ENCODE measurements at places on chromosomes 7 and 10. TPM values are rescaled to one million over a fixed set of nuclear protein-coding genes. Genes with fewer than 3 reads are reported as not detected.

PALD1 gene
- 15.9 TPM for total RNA-seq

DNA sequence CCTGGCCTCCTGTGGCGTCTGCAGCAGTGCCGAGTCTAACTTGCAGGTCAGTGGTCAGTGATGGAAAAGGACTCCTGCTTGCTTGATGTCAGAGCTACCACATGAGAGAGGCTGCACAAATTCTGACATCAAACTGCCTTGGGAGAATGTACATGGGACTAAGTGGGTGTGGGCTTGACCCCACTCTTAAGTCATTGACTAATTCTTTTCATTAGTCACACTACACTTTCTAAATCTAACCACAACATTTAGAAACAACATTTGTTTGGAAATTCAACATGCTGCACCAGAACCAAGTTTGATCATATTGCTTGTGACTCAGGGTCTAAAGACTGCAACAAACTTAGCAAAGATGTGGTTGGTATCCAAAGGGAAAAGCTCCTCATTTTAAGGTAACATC lies 24.4 kb upstream of the CDC14C start:
- no peak overlapping the region for H3K4me3 ChIP-seq
- no peak for DNase-seq
- no peaks in the 10 kb centered on the region for H3K27me3 ChIP-seq
- no peaks in the 10 kb centered on the region for H3K4me1 ChIP-seq

ALOX5 gene
- total RNA-seq, result 0.58 TPM

GRCh38 chr7:55172881-55173609 lies 154.2 kb downstream of the EGFR start:
- peaks cover 28% of the 10 kb centered on the region for H3K4me1 ChIP-seq
- no peak for DNase-seq
- no peak overlapping the region for H3K27ac ChIP-seq

DNAJC12 gene
- 8.5 TPM for total RNA-seq

- peak overlapping the region; percentile 47 for H3K4me3 ChIP-seq
- H3K27me3 ChIP-seq, result no peaks in the 10 kb centered on the region
- DNase-seq, result peak; percentile 62
- H3K4me1 ChIP-seq, result peaks cover 37% of the 10 kb centered on the region
- peak overlapping the region; percentile 91 for H3K27ac ChIP-seq
- no peaks in the 10 kb centered on the region for H3K36me3 ChIP-seq
Measured at GRCh38 chr10:24209432-24209771, 464 bp downstream of the KIAA1217 start.

- DNase-seq, result no peak
- no peak overlapping the region for H3K4me3 ChIP-seq
- H3K4me1 ChIP-seq, result no peaks in the 10 kb centered on the region
Measured at GRCh38 chr7:24036033-24036412, 248.0 kb upstream of the NPY start.

GRCh38 chr10:127939786-127940330 lies 33.0 kb downstream of the PTPRE start:
- peaks cover 15% of the 10 kb centered on the region for H3K4me1 ChIP-seq
- no peak overlapping the region for H3K27ac ChIP-seq
- no peak overlapping the region for H3K4me3 ChIP-seq
- no peaks in the 10 kb centered on the region for H3K36me3 ChIP-seq
- H3K27me3 ChIP-seq, result no peaks in the 10 kb centered on the region
- no peak for DNase-seq

DNA sequence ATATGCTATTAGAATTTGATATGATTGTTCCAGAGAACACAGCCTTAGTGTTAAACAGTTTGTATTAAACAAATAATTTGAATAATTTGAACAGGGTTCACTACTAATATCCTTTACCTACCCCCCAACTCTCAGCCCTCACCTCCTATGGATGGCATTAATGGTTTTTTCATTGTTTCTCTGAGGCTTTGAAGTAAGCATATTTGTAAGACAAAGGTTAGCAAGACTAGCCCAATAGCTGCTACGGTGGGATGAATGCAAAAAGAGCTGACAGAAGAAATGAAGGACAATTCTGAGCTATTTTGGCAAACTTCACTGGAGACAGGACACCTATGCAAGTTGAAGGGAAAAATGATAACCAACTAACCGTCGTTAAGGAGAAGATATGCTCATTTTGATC lies 61.6 kb downstream of the ARL4A start:
- DNase-seq, result no peak
- no peak overlapping the region for H3K4me3 ChIP-seq
- no peaks in the 10 kb centered on the region for H3K27me3 ChIP-seq

DNA sequence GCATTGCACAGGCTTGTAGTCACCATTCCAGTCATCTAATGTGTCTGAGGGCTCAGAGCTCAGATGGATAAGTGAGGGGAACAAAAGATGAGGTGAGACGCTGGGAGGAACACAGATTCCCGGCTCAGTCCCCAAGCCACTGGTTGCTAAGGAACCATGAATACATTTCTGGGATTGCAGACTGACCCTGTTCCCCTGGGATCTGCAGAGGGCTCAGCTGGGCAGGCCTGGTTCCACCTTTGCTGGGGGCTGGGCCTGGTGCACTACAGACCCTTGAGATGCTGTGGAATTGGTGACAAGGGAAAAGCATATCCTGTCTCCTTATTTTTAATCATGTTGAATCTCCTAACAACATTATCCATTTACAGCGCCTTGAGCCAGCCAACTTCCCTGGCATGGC lies 19.2 kb downstream of the ELFN1 start:
- H3K27me3 ChIP-seq, result no peaks in the 10 kb centered on the region
- no peak overlapping the region for H3K27ac ChIP-seq
- no peak overlapping the region for H3K4me3 ChIP-seq
- H3K4me1 ChIP-seq, result peaks cover 34% of the 10 kb centered on the region

DNA sequence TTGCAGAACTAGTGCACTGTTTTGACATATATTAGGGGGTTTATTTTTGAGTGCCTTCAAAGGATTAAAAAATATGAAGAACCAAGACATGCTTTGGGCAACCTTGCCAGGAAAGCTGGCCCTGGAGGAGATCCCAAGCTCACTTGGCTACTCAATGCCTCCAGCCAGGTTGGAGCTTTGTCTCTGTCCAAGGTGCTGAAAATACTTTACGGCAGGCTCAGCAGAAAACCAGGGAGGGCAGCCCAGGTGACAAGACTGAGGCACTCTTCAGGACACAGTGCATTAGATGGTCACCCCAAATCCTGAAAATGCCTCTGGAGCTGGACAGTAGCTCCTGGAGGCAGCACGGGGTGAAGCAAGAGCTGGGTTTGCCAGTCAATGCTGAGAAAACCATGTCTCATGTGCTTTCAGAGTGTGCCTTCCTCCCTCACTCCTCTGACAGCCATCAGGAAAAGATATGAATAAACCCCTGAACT lies 5.8 kb upstream of the KCNH2 start:
- peaks cover 50% of the 10 kb centered on the region for H3K4me1 ChIP-seq
- no peak overlapping the region for H3K27ac ChIP-seq
- peaks cover 36% of the 10 kb centered on the region for H3K27me3 ChIP-seq
- H3K4me3 ChIP-seq, result no peak overlapping the region
- H3K36me3 ChIP-seq, result no peaks in the 10 kb centered on the region

CCDC172 gene
- not detected for total RNA-seq

- H3K27ac ChIP-seq, result no peak overlapping the region
- no peaks in the 10 kb centered on the region for H3K4me1 ChIP-seq
- DNase-seq, result peak; percentile 3
- no peaks in the 10 kb centered on the region for H3K36me3 ChIP-seq
Measured at GRCh38 chr10:90788968-90789367, 68.9 kb downstream of the HTR7 start.

- no peak overlapping the region for H3K27ac ChIP-seq
- DNase-seq, result peak; percentile 82
- H3K4me1 ChIP-seq, result no peaks in the 10 kb centered on the region
- no peak overlapping the region for H3K4me3 ChIP-seq
Measured at GRCh38 chr10:69092959-69093850, 5.3 kb downstream of the SRGN start.

TLX1 gene
- total RNA-seq, result not detected

- no peaks in the 10 kb centered on the region for H3K4me1 ChIP-seq
- peaks cover 53% of the 10 kb centered on the region for H3K36me3 ChIP-seq
- H3K4me3 ChIP-seq, result no peak overlapping the region
- no peaks in the 10 kb centered on the region for H3K27me3 ChIP-seq
- DNase-seq, result no peak
- no peak overlapping the region for H3K27ac ChIP-seq
Measured at GRCh38 chr7:2433713-2434550, 30.5 kb downstream of the CHST12 start.

FGFBP3 gene
- 0.84 TPM for total RNA-seq

DNA sequence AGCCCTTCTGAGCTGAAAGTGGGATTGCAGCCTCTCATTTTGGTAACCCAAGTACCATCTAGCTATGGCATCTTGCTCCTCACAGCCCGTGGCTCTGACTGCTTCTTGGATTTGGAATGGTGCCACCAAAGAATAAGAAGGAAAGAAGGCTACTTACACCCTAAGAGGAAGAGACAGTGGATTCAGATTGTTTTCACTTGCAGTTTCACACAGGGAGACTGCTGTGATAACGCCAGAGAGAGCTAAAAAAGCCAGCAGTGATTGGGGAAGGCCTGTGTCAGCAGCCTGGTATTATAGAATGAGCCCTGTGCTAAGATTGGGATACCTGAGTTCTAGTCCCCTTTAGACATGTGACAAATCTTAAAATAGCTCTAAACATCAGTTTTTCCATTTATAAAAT lies 3.6 kb upstream of the LRRC4 start:
- H3K36me3 ChIP-seq, result no peaks in the 10 kb centered on the region
- H3K4me3 ChIP-seq, result no peak overlapping the region
- peaks cover 17% of the 10 kb centered on the region for H3K27me3 ChIP-seq

GRCh38 chr7:66150471-66150870 lies 35.8 kb downstream of the CRCP start:
- DNase-seq, result peak; percentile 87
- no peak overlapping the region for H3K4me3 ChIP-seq
- no peaks in the 10 kb centered on the region for H3K27me3 ChIP-seq
- peaks cover 33% of the 10 kb centered on the region for H3K4me1 ChIP-seq

DNA sequence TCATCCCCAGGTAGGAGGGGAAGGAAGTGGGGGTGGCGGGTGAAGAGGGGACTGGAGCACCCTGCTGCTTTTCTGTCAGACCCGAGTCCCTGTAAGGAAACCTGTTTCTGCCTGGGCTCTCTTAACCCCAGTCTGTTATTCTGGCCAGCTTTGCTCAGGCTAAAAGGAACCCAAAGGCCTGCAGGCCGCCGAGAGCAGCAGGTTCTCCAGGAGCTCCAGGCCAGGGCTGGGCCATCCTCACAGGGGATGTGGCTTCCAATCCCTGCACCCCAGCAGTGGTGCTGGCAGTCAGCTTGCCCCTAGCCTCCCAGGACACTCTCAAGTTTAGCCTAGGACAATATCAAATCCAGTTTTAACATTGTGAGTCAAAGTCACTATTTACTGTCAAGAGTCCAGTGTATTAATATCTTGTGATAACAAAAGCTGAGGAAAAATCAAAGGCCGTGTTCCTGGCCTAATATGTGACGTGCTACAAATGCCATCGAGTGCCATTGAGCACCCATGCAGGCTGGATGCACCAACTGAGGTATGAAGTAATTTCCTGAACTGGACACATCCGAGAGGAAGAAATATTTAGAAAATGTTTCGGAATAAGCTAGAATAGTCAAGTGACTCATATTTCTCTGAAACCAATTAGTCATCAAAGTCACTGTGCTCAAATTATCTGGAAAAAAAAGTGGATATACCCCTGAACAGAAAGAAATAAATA lies 7.0 kb downstream of the PKD1L1 start:
- peaks cover 8% of the 10 kb centered on the region for H3K4me1 ChIP-seq
- H3K36me3 ChIP-seq, result no peaks in the 10 kb centered on the region
- H3K27me3 ChIP-seq, result no peaks in the 10 kb centered on the region
- H3K27ac ChIP-seq, result peak overlapping the region; percentile 66
- no peak overlapping the region for H3K4me3 ChIP-seq
- DNase-seq, result no peak

GRCh38 chr10:129184196-129184595 lies 282.8 kb upstream of the MGMT start:
- no peak overlapping the region for H3K4me3 ChIP-seq
- H3K4me1 ChIP-seq, result peaks cover 15% of the 10 kb centered on the region
- DNase-seq, result peak; percentile 94
- no peaks in the 10 kb centered on the region for H3K36me3 ChIP-seq

GRCh38 chr7:132249256-132249971 lies 326.9 kb downstream of the PLXNA4 start:
- H3K4me1 ChIP-seq, result peaks cover 13% of the 10 kb centered on the region
- H3K27me3 ChIP-seq, result peaks cover 7% of the 10 kb centered on the region
- H3K36me3 ChIP-seq, result no peaks in the 10 kb centered on the region
- no peak overlapping the region for H3K27ac ChIP-seq
- H3K4me3 ChIP-seq, result no peak overlapping the region

- DNase-seq, result no peak
- H3K27me3 ChIP-seq, result no peaks in the 10 kb centered on the region
- peaks cover 11% of the 10 kb centered on the region for H3K36me3 ChIP-seq
- no peak overlapping the region for H3K27ac ChIP-seq
- H3K4me1 ChIP-seq, result peaks cover 11% of the 10 kb centered on the region
- H3K4me3 ChIP-seq, result no peak overlapping the region
Measured at GRCh38 chr7:128020159-128020558, 11.1 kb downstream of the LRRC4 start.

- DNase-seq, result no peak
- H3K4me1 ChIP-seq, result no peaks in the 10 kb centered on the region
- no peak overlapping the region for H3K27ac ChIP-seq
- no peaks in the 10 kb centered on the region for H3K36me3 ChIP-seq
- H3K27me3 ChIP-seq, result no peaks in the 10 kb centered on the region
- no peak overlapping the region for H3K4me3 ChIP-seq
Measured at GRCh38 chr7:19899529-19899928, 126.1 kb upstream of the TMEM196 start.

DLD gene
- 42.6 TPM for total RNA-seq

DNA sequence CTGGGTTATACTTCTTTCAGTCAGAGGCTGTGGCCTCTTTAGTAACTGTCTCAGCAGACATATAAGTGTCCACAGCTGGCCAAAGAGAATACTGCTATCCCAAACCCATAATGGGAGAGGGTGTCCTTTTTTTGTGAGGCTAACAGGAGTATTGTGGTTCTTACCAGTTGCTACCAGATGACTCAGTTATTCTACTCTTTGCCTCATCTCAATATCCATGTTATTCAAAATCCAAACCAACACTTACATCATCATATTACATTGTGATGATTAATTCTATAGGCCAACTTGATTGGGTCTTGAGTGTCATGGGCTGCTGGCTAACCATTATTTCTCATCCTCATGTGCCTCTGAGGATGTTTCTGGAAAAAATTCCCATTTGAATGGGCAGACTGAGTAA lies 120.9 kb downstream of the TMEM168 start:
- H3K27ac ChIP-seq, result no peak overlapping the region
- DNase-seq, result no peak
- no peak overlapping the region for H3K4me3 ChIP-seq

All from muscle of leg (tissue), 16 donors.